Caki2 (cell line): ENCODE measurements at places on chromosomes 2 and 18. TPM values are rescaled to one million over a fixed set of nuclear protein-coding genes. Genes with fewer than 3 reads are reported as not detected.

The LDLRAD4 gene
- 0.44 TPM in 1 of 2 replicates, not detected in the other for total RNA-seq

The TMEM182 gene
- 5.2 and 5.8 TPM in 2 replicates for total RNA-seq

The LIMS2 gene
- not detected in 2 replicates for total RNA-seq

The ASPRV1 gene
- total RNA-seq: 0.12 and 0.81 TPM in 2 replicates

The GKN2 gene
- total RNA-seq: not detected in 2 replicates

The PLCD4 gene
- total RNA-seq: 4.3 and 11.9 TPM in 2 replicates

The DPY30 gene
- total RNA-seq: 234 and 237 TPM in 2 replicates

The PDCD1 gene
- not detected in 2 replicates for total RNA-seq

The IL37 gene
- total RNA-seq: not detected in 2 replicates

The POTEE gene
- 0.10 and 0.67 TPM in 2 replicates for total RNA-seq

The CHST9 gene
- 0.61 TPM in 1 of 2 replicates, not detected in the other for total RNA-seq

The CHPF gene
- total RNA-seq: 78.8 and 104 TPM in 2 replicates

The ALPP gene
- total RNA-seq: not detected in 2 replicates

The ITGA6 gene
- total RNA-seq: 18.9 and 22.2 TPM in 2 replicates

The ATP6V1B1 gene
- total RNA-seq: not detected in 2 replicates
